ENCODE measurements at places on chromosomes 5 and 9.

DNA sequence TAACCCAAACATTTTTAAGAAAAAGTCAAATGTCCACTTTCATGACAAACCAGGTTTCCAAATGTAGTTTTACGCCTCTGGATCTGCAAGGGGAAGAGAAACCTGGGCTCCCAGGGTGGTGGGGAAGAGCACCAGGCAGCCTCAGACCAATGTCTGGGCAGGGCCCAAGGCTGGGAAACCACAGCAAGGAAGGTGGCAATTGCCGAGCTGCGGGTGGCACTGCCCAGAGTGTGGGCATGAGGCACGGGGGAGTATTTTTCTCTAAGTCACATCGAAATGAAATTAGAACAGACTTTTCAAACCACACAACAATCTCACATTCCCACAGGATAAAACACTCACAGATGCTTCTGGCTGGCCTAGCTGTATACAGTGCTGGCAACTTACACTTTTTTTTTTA lies 32.6 kb upstream of the RASGEF1C start:
- no peak for DNase-seq

DNA sequence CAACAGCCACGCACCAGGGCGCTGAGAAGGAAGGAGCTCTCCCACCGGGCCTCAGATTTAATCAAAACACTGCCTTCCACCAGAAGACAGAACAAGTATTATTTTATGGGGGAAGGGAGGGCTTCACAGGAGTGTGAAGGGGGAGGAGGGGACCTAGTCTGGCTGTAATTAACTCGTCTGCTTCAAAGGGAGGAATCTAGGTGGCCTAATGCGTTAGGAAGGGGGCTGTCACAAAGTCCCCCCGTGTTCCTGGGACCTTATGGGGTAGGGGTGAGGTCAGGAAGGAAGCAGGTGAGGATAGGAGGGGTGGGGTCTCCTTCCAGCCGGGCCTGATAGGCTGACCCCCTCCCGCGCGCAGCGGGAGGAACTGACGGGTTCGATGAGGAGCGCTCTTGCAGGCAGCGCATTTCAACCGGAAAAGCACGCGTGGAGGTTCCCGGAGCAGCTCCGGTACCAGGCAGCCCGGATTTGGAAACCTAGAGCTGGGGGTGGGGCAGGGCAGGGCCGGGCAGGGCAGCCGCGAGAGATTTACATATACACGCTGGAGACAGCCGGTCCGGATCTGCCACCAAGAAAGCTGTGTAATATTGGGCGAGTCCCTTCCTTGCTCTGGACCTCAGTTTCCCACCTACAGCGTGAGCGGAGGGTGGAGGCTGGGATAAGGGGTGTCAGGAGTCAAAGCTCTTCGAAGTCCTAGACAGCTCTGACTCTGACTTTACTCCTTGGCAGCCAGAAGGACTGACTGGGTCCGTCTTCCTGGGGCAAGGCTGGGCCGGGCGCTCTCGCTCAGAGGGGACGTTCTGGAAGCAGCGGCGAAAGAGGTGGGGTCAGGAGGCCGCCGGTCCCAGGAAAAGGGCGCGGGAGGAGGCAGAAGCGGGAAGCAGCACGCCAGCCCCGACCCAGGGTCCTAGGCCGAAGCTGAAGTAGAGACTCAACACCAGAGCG lies 1.8 kb downstream of the SHB start:
- DNase-seq: peak; percentile 47

DNA sequence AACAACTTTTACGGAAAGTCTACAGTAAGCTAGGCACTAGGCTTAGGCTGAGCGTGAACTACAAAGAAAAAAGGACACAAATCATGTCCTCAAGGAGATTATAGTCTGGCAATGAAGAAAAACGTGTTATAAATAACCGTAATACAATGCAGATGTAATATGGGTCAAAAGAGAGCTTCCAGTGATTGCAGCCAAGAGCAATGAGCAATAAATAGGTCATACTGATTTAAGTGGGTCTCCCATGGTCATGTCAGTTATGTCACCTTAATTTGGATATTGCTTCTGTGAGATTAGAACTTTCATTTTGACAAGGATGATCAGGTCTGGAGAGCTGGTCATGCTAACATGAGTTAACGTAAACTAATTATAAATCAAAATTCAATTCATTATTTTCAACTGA lies 158.6 kb upstream of the GNA14 start:
- DNase-seq: no peak

DNA sequence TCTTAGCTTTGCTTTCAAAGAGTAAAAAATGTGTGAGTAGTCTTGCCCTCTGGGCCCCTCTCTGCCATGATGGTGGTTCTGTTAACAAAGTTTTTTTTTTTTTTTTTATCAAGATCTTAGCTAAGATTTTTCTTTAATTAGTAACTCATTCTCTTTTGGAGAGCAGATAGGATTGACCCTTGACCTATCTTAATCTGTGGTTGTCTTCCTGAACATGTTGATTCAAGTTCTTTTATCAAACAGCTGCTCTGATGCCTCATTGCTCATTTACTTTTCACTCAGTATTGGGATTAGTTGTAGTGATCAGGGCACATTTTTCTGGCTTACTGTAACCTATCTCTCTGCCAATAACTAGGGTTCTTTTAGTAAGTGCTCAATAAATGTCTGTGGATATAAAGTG lies 106.3 kb downstream of the PCSK5 start:
- DNase-seq: no peak

GRCh38 chr5:115389034-115389798 lies 92.8 kb upstream of the CCDC112 start:
- DNase-seq: peak; percentile 35

GRCh38 chr5:144219869-144220268 lies 49.2 kb downstream of the KCTD16 start:
- no peak for DNase-seq

GRCh38 chr9:112817860-112818203 lies 67.3 kb downstream of the SNX30 start:
- DNase-seq: no peak

GRCh38 chr5:153565822-153566221 lies 75.4 kb downstream of the GRIA1 start:
- peak; percentile 84 for DNase-seq

- no peak for DNase-seq
Measured at GRCh38 chr5:114473541-114473940, 111.7 kb downstream of the KCNN2 start.

DNA sequence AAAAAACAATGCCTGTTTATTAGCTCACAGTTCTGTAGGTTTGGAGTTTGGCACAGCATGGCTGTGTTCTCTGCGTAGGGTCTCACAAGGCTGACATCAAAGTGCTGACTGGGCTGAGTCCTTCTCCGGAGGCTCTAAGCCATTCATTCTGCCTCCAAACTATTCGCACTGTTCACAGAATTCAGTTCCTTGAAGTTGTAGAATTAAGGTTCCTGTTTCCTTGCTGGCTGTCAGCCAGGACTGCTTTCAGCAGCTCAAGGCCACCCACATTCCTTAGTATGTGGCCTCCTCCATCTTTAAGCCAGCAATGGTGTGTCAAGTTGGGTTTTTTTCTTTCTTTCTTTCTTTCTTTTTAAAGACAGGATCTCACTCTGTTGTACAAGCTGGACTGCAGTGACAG lies 161.9 kb downstream of the CDH6 start:
- DNase-seq: no peak

DNA sequence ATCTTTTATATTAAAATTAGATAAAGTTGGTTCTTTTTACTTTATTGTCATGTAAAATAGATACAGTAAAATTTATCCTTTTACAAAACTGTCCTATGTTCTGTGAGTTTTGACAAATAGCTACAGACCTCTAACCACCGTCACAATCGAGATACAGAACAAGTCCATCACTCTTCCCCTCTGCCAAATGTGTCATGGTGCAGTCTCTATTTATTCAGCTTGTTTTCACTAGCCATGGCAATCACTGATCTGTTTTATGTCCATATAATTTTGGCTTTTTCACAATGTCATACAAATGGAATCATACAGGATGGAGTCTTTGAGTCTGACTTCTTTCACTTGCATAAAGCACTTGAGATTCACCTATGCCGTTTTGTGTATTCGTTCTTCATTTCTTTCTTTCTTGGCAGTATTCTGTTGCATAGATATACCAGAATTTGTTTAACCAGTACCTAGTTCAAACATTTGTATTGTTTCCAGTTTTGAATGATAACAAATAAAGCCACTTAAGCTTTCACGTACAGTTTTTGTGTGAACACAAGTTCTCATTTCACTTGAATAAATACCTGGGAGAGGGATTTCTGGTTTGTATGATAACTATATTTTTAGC lies 273.2 kb upstream of the MPDZ start:
- no peak for DNase-seq

DNA sequence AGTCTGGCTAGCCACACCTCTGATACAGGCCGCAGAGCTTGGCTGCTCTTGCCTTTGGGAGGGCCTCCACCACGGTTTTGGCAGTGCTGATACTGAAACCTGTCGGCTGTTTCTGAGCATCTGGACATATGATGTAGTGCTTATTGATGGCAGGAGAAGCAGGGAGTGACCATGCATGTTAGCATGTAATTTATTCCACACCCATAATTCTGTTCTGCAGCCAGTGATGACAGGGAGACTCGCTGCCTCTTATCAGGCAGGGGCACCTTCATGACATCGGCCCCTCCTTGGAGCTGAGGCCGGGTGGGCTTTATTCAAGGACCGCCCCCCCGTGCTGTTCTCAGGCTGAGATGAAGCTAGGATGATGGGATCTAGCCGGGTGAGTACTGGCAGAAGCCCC lies 49.0 kb downstream of the OLFM1 start:
- DNase-seq: no peak

GRCh38 chr5:13976867-13977830 lies 32.7 kb upstream of the DNAH5 start:
- peak; percentile 68 for DNase-seq

DNA sequence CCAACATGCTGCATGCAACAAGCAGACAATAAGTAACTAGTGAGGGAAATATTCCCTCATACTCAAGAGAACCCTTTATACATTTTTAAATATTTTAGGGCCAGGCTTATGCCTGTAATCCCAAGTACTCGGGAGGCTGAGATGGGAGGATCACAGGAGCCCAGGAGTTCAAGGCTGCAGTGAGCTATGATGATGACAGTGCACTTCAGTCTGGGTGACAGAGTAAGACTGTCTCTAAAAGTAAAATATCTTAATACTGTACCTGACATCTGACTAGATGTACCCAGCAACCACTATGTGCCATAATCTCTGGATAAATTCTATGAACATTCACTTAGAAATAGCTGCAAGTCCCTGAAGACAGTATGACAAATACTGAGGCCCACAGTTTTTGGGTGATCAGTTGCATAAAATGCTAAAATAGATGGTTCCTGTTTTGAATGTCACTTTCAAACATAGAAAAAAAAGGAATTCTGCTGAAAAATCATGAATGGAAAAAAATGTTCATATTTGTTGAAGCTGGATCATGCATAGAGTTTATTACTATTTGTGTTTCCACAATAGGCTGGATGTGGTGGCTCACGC lies 2.0 kb upstream of the C5orf15 start:
- no peak for DNase-seq

GRCh38 chr9:136618580-136619547 lies 43.9 kb upstream of the EGFL7 start:
- no peak for DNase-seq

DNA sequence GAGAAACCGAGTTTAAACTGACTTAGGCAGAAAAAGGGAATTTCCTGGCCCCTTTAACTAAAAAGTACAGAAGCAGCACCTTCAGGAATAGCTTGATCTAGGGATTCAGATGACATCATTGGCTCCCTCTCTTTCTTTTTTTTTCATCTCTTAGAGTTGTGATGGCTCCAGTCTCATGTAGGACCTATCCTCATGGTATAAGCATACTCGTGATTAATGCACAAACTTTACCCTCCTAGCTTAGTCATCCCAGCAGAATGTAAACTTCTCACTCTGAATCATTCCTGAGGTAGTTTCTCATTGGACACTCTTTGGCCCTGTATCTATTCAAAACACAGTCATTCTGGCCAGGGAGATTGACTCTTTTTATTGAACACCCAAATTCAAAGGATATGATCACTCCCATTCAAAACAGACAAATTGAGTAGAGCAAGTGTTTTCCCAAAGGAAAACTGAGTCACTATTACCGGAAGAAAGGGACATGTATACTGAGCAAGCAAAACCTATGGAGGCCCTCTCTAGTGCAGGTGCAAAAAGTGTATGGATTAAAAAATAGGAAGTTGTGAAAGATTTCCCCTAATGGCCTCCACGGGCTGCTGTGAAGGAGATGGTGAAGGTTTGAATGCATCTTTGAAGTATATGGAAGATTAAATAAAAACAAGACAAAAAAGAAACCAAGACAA lies 27.6 kb upstream of the SMIM23 start:
- peak; percentile 95 for DNase-seq

DNA sequence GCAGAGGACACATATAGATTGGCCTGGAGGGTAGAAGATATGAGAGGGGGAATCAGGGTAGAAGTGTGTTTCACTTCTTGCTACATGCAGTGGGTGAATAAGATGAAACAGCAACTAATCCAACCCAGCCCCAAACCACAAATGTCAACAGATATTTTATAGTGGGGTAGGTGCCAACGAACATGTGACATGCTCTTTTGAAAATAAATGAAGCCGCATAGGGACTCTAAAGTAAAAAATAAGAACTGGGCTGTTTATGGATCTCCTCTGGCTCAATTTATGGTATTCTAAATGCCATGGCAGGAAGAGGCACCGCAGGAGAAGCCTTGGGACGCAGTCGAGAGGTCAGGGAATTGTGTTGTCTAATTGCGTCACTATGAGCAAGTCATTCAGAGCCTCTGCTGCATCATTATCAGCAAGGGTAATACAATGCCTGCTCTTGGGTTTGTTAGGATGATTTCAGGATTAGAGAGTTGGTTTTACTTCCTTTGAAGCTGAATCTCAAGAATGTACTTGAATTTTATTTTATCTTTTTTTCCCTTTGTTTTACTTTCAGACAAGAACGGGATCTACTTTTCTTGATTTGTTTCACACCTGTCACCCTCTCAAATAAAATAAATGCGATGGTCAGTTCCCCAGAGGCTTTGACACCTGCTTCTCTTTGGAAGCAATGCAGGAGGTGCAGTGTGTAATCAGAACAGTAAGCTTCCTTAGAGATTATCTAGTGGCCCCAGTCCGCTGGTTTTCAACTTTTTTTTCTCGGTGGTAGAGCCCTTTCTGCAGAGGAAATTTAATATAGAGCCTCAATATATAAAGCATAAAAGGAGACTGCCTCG lies 375.6 kb upstream of the CLINT1 start:
- peak; percentile 11 for DNase-seq

DNA sequence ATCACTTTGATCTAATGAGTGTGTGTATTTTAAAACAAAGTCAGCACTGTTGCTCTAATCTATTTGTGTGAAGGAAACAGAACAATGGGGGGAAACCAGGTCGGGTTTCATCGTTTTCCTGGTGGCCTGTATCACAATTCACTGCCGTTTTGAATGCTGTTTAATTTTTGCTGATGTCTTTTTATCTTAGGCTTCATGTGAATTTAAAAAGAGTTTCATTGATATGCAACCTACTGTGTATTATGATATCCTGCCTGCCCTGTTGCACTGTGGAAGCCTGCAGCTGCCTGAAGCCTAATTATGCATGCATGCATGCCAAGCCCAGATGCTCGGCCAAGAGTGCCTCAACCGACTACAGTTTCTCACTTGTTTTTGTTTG lies 307.5 kb downstream of the ZNF608 start:
- DNase-seq: no peak

DNA sequence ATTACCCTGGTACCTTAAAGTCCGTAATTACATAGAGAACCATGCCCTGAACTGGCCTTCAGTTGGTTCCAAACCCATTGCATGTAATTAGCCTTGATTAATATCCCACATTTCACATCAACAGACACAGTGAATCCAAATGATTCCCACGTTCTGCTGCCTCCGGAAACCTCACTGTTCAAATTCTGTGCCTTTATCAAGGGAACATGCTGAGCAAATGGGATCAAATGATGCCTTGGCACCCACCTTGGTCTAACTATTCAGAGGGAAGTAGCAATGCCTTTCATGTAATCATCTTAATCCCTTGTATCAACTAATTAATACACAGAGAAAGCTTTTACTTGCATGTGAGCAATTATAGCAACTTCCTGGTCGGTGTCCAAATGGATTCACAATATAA lies 100.6 kb downstream of the EFNA5 start:
- no peak for DNase-seq
